ENCODE measurements at places on chromosomes 5 and 9. TPM values are rescaled to one million over a fixed set of nuclear protein-coding genes. Genes with fewer than 3 reads are reported as not detected.

Gene PRSS3
- polyA plus RNA-seq = 22.2 TPM

Gene STING1
- 12.9 TPM for polyA plus RNA-seq

Gene WNT8A
- polyA plus RNA-seq = not detected

Gene SPACA9
- 27.0 TPM for polyA plus RNA-seq

Gene SPTLC1
- polyA plus RNA-seq = 61.1 TPM

Gene GARNL3
- 7.5 TPM for polyA plus RNA-seq

Gene TEK
- polyA plus RNA-seq = 3.3 TPM

Gene PCDHGC5
- 4.3 TPM for polyA plus RNA-seq

- DNase-seq = no peak
Measured at GRCh38 chr5:68007451-68007850, 208.1 kb upstream of the PIK3R1 start.

- DNase-seq = no peak
Measured at GRCh38 chr9:38384990-38385848, 7.3 kb upstream of the ALDH1B1 start.

GRCh38 chr5:151461312-151461711 is 13.9 kb downstream of the SLC36A1 start:
- no peak for DNase-seq

DNA sequence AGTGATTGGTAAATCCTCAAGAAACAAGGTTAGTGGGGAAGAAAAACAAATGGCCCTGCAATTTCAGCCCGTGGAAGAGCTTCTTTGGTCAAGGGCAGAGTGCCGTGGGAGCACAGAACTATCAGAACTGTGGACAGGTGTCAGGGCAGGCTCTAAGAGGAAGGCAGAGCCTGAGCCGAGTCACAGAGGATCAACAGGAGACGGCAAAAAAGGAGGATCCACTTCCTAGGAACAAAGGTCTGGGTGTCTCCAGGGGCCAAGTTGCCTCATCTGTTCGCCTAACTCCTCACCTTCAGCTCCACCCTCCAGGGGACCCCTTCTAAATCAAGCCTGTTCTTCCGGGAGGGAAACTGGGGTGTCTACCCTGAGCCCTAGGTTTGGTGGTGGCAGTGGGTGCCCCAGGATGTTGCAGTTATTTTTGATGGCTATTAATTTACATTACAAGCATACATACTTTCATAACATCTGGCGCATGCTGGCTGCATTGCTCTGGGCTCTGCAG is 88.0 kb downstream of the FEM1C start:
- no peak for DNase-seq

- no peak for DNase-seq
Measured at GRCh38 chr5:58369513-58370190, 90.2 kb downstream of the PLK2 start.

- DNase-seq = no peak
Measured at GRCh38 chr9:89684912-89685636, 80.3 kb downstream of the GADD45G start.

DNA sequence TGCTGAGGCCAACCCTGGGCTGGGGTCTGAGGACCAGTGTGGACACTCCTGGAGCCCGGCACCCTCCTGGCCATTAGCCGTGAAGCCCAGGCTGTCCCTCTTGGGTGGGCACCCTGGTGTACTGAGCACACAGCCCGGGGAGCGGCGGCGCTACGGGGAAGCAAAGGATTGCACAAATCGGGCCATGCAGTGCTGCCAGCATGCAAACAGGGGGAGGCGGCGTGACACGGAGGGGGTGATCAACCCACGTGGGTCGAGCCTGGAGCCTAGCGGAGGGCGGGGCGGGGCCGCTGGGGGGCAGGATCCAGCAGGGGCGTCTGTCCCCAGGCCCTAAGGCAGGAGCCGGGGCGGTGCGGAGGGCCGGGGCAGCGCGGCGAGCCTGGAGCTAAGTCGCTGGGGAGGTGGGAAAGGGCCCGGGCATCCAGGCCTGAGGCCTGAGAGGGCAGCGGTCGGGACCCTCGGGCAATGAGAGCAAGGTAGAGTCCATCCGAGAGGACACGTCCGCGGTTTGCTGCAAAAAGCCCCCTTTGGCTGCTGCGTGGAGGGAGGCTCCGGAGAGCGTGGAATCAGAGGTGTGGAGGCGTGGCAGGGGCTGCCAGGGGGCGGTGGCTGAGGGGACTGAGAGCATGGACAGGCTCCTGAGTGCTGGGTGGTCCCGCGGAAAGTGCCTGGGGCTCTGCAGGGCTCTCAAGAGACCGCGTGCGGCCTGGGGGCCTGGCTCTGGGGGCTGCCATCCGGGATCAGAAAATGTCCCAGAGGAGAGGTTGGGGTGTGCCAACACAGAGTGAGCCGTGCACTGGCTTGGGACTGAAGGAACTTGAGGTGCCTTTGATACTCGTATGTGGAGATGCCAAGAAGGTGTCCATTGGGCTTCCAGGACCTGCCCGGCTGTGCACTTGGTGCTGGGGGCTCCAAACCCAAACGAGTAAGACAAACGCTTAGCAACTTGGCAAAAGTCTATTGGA is 94.2 kb downstream of the BARX1 start:
- DNase-seq = peak; percentile 22

DNA sequence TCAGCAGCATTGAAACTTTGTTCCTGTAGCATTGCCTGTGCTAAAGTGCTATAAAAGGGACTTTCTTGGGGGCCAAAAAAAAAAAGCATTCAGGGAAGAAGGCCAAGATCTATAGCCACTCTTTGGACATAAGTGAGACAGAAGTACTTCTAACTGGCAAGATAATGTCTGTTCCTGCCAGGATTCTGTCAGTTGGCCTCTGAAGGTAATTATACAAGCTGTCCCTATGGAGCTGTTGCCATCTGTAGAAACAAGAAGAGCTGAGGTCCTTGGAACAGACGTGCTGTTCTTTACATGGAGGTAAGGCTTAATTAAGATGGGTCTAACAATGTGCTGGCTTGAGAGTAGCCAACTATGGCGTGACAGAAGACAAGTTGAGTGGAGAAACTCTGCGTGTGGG is 9.7 kb downstream of the KIF20A start:
- peak; percentile 1 for DNase-seq

- DNase-seq = peak; percentile 96
Measured at GRCh38 chr9:27391040-27391895, 94.3 kb upstream of the EQTN start.

GRCh38 chr5:76388236-76388635 is 14.8 kb upstream of the IQGAP2 start:
- DNase-seq = no peak

DNA sequence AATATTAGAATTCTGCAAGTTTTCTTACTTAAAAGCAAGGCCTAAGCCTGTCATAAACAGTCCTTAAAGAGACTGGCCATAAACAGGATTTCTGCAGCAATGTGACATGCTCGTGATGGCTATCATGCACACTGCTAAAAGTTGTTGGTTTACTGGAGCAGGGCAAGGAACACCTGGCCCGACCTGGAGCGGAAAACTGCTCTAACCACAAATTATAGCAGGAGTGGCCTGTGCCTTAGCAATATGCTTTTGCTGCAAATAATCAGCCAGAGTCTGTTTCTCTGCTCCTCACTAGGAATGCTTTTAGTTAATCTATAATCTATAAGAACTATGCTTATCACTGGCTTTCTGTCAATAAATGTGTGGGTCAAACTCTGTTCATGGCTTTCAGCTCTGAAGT is 322.9 kb upstream of the RPS23 start:
- no peak for DNase-seq

GRCh38 chr5:14686517-14686916 is 22.0 kb downstream of the OTULIN start:
- no peak for DNase-seq

- peak; percentile 48 for DNase-seq
Measured at GRCh38 chr5:133457439-133458355, 154.6 kb downstream of the FSTL4 start.

- DNase-seq = no peak
Measured at GRCh38 chr9:35522187-35522586, 32.3 kb downstream of the RUSC2 start.

GRCh38 chr5:150064681-150065220 is 21.6 kb downstream of the CSF1R start:
- no peak for DNase-seq

GRCh38 chr9:73030370-73031030 is 77.6 kb upstream of the ALDH1A1 start:
- DNase-seq = no peak
